Stimulated activated CD4-positive, alpha-beta T cell treated with anti-CD3 and anti-CD28 coated beads, Interleukin-1b, Interleukin-23, amount 100 ng/mL, for 48 hours (primary cell): ENCODE measurements at places on chromosomes 3 and 15.

- DNase-seq, result no peak
These were observed 16.9 kb downstream of the DUSP7 start for GRCh38 chr3:52039426-52039825.

GRCh38 chr3:108804437-108804836 lies 18.1 kb upstream of the TRAT1 start:
- DNase-seq, result no peak

DNA sequence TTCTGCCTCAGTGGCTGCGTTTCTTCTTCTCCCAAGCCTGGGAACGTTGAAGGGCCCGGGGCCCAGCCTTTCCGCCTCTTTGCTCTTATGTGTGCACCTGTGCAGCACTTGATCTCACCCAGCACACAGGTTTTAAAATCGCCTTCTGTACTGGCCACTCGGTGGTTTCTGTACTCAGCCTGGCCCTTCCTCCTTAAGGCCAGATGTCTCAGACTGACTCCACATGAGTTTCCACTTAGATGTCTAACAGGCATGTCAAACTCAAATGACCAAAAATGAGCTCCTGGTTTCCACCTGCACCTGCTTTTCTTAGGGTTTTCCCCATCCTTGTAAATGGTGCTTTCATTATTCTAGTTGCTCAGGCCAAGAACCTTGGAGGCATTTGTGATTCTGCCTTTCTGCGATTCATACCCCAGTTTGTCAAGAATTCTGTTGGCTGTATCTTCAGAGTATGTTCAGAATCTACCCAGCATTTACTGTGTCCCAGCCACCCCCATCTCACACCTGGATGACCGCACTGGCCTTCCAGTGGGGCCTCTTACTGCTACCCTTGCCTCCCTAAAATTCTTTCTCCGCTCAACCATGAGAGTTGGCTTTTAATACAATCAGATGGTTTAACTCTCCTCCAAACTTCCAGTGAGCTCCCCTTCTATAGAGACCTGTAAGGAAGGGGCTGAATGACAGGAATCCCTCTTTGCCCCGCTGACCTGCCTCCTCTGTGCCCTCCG lies 2.2 kb upstream of the TRAK1 start:
- DNase-seq, result no peak

DNA sequence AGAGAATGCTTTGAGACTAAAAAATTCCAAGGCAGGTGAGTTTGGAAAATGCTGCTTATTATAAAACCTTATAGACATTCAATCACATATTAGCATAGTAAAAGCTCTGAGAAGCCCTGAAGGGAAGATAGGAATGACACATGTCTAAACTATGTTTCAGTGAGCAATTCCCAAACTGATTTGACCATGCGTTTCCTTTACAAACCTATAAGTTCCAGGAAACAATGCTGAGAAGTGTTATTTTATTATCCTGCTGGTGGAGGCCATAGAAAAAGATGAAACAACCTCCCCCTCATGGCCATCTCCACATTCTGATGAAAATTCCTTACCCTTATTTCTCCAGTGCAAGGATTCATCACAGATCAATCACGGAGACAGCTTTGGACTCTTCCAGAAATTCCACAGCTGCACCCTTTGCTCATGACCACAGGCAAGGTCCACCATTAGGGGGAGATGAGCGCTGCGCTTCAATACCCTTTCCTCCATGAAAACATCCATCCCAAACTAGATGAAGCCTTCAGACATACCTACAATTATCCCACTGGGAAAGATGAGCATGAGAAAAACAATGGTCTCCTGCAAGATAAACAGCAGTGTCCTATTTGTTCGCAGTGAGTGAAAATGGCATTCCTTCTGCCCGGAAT lies 372.1 kb downstream of the MAGI1 start:
- no peak for DNase-seq

GRCh38 chr3:182904164-182904563 lies 76.2 kb downstream of the DCUN1D1 start:
- DNase-seq, result no peak

DNA sequence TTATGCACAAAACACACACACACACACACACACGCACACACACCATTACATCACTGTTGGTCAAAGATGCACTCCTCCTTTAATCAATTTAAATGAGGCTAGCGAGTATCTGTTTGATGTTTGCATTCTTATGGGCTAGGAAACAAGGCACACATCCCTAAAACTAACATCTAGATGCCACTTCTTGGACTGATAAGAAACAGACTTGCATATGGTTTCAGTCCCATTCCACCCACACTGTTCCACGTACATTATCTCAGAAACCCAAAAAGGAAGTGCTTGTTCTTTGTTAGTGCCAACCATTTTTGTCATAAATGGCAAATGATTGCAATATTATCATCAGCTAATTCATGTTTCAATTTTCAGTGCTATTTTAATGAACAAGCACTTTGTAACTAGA lies 69.5 kb downstream of the CCR1 start:
- no peak for DNase-seq

- no peak for DNase-seq
These were observed 4.5 kb downstream of the EIF4A2 start for GRCh38 chr3:186787642-186788481.

GRCh38 chr3:95710684-95711083 lies 1103.7 kb upstream of the EPHA6 start:
- DNase-seq, result no peak

DNA sequence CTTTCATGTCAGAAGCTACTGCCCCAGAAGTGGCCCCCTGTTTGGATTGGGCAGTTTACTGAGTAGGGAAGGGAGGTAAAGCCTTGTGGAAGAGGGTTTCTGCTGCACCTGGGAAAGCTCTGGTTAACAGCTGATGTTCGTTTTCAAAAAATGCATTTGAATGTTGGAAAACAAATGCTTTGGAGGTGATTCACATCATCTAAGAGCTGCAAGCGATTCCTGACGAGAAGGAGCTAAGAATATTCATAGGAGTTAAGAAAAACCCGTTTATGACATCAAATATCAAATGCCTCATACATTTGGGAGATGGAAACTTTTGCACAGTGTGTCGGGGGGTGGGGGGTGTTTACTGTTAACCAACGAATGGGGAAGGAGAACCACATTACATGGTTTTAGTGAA lies 183.8 kb upstream of the NR2F2 start:
- no peak for DNase-seq

- DNase-seq, result no peak
These were observed 74.8 kb downstream of the AQP9 start for GRCh38 chr15:58212909-58213526.

- no peak for DNase-seq
These were observed 44.4 kb upstream of the C3orf38 start for GRCh38 chr3:88105325-88105724.

DNA sequence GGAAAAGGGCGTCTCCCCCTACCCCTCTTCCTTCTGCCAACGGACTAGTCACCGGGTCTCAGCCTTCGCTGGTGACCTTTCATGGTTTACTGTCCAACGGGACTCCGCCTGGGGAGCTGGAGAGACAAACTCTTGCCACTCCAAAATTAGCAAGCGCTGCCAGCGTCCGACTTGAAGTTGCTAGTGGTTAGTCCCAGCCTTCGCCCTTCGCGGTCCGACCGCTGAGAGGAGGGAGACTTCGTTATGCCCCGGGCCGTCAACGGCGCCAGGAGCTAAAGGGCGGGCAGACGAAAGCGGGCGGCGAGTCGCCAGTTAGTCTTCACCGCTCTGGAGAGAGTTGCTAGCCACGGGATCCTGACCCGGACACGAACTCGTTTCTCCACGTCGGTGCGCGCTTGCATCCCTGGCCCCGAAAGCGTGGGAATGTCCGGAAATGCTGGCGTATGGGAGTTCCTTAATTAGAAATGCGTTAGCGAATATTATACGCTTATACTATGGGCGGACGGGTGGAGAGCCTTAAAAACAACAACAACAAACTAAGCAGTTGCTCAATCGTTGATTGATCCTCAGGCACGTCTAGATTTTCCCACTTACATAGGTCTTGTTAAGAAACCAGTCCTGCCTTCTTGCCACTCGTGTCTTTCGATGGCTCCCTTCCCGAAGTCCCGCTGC lies 716 bp downstream of the SMC4 start:
- peak; percentile 35 for DNase-seq

GRCh38 chr3:81466201-81466560 lies 295.3 kb downstream of the GBE1 start:
- no peak for DNase-seq

DNA sequence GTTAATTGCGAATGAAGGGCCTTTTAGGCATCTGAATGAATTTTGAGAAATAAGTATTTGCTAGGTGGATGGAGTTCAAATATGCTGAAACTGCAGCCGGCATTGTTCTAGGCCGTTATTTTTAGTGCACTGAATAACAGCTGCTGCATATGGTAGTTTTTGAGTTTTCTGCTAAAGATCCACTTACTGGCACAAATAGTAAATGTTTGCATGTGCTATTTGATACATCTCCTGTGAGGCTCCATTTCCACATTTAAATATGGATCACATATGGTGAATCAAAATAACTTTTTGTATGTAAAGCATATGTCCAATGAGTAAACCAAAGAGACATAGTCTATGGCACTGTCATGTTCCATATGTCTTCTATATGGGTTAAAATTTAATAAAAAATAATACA lies 56.7 kb upstream of the CNTN4 start:
- no peak for DNase-seq

- no peak for DNase-seq
These were observed 123.4 kb upstream of the ICE2 start for GRCh38 chr15:60602323-60602722.

GRCh38 chr3:102084006-102084405 lies 234.7 kb downstream of the NFKBIZ start:
- no peak for DNase-seq

DNA sequence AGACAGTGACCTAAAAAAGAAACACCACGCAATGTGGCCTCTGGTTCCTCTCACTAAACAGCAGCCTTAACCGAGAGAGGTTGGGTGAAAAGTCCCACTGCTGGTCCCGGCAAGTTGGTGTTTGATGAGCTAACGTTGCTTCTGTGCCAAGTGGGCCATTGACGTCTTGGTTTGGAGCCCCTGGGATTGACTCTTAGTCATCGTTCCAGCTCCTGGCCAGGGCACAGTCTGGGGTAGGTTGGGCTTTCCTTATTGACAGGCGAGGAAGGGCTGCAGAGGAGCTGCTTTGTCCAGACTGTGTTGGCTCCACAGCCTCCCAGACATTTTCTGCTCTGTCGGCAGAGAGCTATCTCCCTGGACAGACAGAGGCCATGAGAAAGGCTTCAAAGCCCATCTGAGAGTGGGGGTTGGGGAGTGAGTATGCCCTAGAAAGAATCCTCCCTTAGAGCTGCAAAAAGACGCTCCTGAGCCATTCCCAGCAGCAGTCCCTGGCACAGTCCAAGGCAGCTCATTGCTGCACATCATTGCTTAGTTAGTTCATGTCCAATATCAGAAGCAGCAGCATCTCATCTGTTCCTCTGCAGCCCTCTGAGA lies 28.6 kb upstream of the C3orf80 start:
- no peak for DNase-seq

- no peak for DNase-seq
These were observed 48.6 kb downstream of the NR1D2 start for GRCh38 chr3:23993556-23994243.

DNA sequence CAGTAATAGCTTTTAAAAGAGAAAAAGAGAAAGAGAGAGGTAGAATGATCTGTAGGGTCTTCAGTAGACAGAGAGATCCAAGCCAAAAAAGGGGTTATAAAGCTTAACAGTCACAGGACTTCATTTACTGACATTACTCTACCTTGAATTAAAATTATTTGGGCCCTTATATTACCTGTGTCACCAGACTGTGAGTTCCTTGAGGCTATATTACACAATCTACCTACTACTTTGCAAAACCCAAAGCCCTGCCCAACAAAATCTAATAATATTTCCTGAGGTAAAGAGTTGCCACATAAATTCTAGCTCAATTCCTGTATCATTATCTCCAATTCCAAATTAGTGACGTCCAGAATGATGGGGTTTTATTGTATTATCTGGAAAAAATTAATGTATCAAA lies 1.9 kb downstream of the UBR1 start:
- no peak for DNase-seq

DNA sequence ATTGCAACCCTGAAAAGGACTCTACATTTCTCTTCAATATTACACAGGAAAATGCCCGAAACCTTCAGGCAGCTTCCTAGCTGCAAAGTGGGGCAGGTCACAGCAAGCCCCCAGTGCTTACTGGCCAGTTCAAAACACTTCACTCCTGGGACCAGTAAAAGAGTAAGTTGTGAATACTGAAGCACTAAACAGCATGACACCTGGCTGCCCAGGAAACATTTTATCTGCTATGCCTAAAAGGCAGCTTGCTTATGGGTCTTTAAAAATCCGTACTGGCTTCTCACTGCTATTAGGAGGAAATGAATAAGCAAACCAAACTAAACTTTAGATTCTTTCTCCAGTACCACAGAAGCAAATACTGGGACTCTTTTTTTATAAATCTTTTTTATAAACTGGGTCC lies 457.9 kb upstream of the ALCAM start:
- DNase-seq, result no peak

- DNase-seq, result peak; percentile 33
These were observed 84.5 kb upstream of the C3orf80 start for GRCh38 chr3:160140756-160141155.

DNA sequence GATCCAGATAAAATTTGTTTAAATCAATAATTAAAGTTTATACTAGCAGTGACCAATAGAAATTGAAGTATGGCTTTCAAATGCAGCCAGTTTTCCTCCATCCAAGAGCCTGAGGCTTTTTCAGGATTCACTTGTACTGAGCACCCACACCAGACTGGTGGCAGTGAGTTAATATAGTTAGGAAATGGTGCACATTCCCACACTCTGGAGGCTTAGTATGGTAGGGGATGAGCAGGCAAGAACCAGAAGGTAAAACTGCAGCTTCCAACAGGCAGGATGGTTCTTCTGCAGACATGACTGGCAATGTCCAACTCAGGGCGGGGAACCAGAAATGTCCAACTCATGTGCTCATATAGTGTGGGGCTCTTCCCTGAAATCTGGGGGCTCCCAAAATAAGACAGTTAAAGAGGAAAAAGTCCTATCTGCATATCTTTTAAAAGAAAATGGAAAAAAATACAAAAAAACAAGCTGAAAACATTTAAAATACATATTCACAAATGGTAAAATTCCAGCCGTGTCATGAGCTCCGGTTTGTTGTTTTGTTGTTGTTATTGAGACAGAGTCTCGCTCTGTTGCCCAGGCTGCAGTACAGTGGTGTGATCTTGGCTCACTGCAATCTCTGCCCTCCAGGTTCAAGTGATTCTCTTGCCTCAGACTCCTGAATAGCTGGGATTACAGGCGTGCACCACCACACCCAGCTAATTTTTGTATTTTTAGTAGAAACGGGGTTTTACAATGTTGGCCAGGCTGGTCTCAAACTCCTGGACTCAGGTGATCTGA lies 18.4 kb upstream of the ZNF445 start:
- no peak for DNase-seq

GRCh38 chr3:160010578-160010977 lies 21.9 kb downstream of the IL12A start:
- DNase-seq, result no peak
